ENCODE measurements at places on chromosomes 12 and 14. TPM values are rescaled to one million over a fixed set of nuclear protein-coding genes. Genes with fewer than 3 reads are reported as not detected.
A peak's percentile ranks its signal among the peaks of the same experiment; 100 is the strongest.

DNA sequence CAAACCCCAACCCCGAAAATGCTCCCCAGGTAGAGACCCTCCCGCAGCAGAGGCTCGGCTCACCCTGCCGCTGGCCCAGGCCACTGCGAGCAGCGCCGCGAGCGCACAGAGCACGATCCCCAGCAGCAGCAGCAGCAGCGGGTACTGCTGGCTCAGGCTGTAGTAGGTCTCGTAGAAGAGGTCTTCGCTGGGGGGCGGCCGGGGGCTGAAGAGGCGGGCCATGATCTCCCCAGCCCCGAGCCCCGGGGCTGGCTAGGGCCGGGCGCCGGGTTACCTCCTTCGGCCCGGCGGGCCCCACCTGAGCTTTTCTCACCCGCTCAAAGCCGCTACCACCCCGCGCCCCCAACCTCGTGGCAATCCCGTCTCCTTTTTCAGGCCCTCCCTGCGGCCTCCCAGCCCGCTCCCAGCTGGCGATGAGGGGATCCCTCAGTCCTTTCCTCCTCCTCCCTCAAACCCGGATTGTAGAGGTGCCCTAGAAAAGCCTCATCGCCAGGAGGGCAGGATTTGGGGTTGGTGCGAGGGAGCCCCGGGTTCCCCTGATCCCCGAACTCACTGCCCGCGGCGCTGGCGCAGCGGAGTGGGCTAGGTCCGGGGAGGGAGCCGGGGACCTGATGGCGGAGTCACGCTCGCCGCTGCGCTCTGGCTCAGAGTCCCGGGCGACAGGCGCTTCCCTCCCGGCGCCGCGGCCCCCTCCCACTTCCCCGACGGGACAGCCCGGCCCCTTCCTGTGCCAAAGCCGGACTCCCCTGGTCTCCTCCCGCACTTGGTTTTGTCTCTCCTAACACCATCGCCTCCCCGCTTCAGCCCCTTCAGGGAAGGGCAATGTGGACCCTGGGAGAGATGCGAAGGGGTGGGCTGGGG is at the start of gene ADCY4:
TSS of gene ADCY4 (minus strand) at position 641 of the 861 bp plus-strand sequence. CDS start at position 222, 419 bp downstream.
- H3K36me3 ChIP-seq: peaks cover 4% of the 10 kb centered on the region
- H3K27me3 ChIP-seq: no peaks in the 10 kb centered on the region
- peaks cover 50% of the 10 kb centered on the region for H3K4me1 ChIP-seq
- peak within 1 kb of the TSS; percentile 76 for H3K27ac ChIP-seq
- H3K4me3 ChIP-seq: peak within 1 kb of the TSS; percentile 40
- DNase-seq: peak; percentile 58

TAS2R46 gene
- 2.2 TPM for total RNA-seq

- peaks cover 7% of the 10 kb centered on the region for H3K4me1 ChIP-seq
- no peaks in the 10 kb centered on the region for H3K27me3 ChIP-seq
- no peak overlapping the region for H3K27ac ChIP-seq
- no peak for DNase-seq
These were observed 88.0 kb upstream of the TMEM260 start for GRCh38 chr14:56491299-56492285.

KCNK13 gene
- 0.55 TPM for total RNA-seq

GRCh38 chr14:85701763-85702162 is 171.8 kb downstream of the FLRT2 start:
- H3K27me3 ChIP-seq: no peaks in the 10 kb centered on the region
- no peak overlapping the region for H3K4me3 ChIP-seq
- no peak for DNase-seq
- no peak overlapping the region for H3K27ac ChIP-seq
- H3K36me3 ChIP-seq: no peaks in the 10 kb centered on the region

GRCh38 chr14:28381656-28382055 is 384.9 kb upstream of the FOXG1 start:
- no peak overlapping the region for H3K4me3 ChIP-seq
- H3K27ac ChIP-seq: no peak overlapping the region
- no peaks in the 10 kb centered on the region for H3K4me1 ChIP-seq
- H3K27me3 ChIP-seq: no peaks in the 10 kb centered on the region
- DNase-seq: no peak

KRT3 gene
- total RNA-seq: not detected

GRCh38 chr12:20421421-20421820 is 53.1 kb downstream of the PDE3A start:
- no peak overlapping the region for H3K27ac ChIP-seq
- no peak for DNase-seq
- no peaks in the 10 kb centered on the region for H3K27me3 ChIP-seq

GRCh38 chr12:81206429-81206828 is 128.6 kb downstream of the ACSS3 start:
- H3K27me3 ChIP-seq: no peaks in the 10 kb centered on the region
- H3K36me3 ChIP-seq: no peaks in the 10 kb centered on the region
- no peak for DNase-seq
- H3K27ac ChIP-seq: no peak overlapping the region

DNA sequence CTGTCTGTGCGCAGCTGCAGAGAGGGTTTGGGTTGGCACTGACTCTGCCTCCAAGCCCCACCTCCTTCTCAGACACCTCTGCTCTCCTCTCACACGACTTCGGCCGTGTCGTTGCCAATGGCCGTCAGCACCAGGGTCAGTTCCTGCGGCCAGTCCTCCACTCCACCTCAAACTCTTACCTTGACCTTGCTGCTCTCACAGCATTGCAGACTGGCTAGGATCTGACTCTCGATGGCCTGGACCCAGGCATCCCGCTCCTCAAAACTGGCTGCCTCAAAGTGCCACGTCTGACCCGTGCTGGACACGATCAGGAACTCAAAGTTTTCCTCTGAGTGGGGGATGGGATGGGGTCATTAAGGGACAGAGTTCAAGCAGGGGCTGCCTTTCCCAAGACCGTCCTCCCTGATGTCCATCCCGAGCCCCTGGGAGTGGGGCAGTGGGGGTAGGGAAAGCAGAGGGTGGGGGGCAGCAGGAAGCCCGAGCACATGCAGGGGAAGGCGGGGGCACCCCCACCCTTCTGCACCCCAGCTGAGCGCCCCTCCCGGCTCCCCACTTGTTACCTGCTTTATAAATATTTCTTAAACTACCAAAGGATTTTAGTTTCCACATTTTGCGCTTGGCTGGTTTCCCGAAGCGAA is 10.7 kb downstream of the AGAP2 start:
- H3K4me3 ChIP-seq: no peak overlapping the region
- H3K36me3 ChIP-seq: peaks cover 8% of the 10 kb centered on the region
- no peak overlapping the region for H3K27ac ChIP-seq

GRCh38 chr12:128449146-128449894 is 182.3 kb downstream of the TMEM132C start:
- no peak overlapping the region for H3K27ac ChIP-seq
- no peak overlapping the region for H3K4me3 ChIP-seq
- no peaks in the 10 kb centered on the region for H3K36me3 ChIP-seq
- DNase-seq: no peak

DNA sequence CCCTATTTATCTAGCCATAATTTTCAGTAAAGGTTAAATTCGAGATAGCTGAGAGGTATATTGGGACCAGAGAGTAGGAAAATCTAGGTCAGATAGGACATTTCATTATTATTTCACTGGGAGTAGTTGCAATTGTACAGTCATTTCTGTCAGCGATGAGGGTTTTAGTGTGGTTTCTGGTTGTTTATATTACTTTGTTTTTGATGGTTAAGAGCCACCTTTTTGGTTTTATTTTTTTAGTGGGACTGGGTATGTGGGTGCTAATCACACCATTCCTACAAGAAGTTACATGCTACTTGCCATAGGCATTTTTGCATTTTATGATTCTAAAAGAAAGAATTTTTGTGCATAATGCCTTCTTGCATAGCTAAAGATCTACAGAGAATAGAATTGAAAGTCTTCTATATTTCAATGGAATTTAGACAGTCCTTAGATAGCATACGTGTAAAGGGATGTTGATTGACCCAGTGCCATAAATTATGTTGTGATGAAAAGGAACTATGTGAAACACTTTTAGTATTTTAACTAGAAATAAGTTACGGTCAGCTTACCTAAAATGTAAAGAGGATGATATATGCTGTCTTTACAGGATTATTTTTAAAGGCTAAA is 85.2 kb downstream of the KTN1 start:
- H3K36me3 ChIP-seq: peaks cover 46% of the 10 kb centered on the region
- no peak overlapping the region for H3K4me3 ChIP-seq
- no peaks in the 10 kb centered on the region for H3K27me3 ChIP-seq
- no peaks in the 10 kb centered on the region for H3K4me1 ChIP-seq
- no peak overlapping the region for H3K27ac ChIP-seq

BBOF1 gene
- total RNA-seq: 13.0 TPM

GRCh38 chr14:94364964-94365363 is 23.4 kb downstream of the SERPINA1 start:
- H3K27ac ChIP-seq: no peak overlapping the region
- no peak for DNase-seq
- H3K4me1 ChIP-seq: no peaks in the 10 kb centered on the region
- peaks cover 8% of the 10 kb centered on the region for H3K27me3 ChIP-seq
- H3K36me3 ChIP-seq: no peaks in the 10 kb centered on the region

GRCh38 chr14:87161502-87161901 is 831.5 kb downstream of the GALC start:
- no peak overlapping the region for H3K27ac ChIP-seq
- DNase-seq: no peak
- no peak overlapping the region for H3K4me3 ChIP-seq
- no peaks in the 10 kb centered on the region for H3K36me3 ChIP-seq
